Motor neuron (in vitro differentiated cells): ENCODE measurements at places on chromosomes 3 and 15. TPM values are rescaled to one million over a fixed set of nuclear protein-coding genes. Genes with fewer than 3 reads are reported as not detected.

DNA sequence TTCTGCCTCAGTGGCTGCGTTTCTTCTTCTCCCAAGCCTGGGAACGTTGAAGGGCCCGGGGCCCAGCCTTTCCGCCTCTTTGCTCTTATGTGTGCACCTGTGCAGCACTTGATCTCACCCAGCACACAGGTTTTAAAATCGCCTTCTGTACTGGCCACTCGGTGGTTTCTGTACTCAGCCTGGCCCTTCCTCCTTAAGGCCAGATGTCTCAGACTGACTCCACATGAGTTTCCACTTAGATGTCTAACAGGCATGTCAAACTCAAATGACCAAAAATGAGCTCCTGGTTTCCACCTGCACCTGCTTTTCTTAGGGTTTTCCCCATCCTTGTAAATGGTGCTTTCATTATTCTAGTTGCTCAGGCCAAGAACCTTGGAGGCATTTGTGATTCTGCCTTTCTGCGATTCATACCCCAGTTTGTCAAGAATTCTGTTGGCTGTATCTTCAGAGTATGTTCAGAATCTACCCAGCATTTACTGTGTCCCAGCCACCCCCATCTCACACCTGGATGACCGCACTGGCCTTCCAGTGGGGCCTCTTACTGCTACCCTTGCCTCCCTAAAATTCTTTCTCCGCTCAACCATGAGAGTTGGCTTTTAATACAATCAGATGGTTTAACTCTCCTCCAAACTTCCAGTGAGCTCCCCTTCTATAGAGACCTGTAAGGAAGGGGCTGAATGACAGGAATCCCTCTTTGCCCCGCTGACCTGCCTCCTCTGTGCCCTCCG lies 2.2 kb upstream of the TRAK1 start:
- ATAC-seq = no peak

The ITIH3 gene
- 0.54 and 1.2 TPM in 2 replicates for total RNA-seq

- ATAC-seq = no peak
Measured at GRCh38 chr3:100912976-100913545, 80.2 kb downstream of the ABI3BP start.

- ATAC-seq = no peak
Measured at GRCh38 chr3:25690768-25691533, 26.2 kb upstream of the TOP2B start.

DNA sequence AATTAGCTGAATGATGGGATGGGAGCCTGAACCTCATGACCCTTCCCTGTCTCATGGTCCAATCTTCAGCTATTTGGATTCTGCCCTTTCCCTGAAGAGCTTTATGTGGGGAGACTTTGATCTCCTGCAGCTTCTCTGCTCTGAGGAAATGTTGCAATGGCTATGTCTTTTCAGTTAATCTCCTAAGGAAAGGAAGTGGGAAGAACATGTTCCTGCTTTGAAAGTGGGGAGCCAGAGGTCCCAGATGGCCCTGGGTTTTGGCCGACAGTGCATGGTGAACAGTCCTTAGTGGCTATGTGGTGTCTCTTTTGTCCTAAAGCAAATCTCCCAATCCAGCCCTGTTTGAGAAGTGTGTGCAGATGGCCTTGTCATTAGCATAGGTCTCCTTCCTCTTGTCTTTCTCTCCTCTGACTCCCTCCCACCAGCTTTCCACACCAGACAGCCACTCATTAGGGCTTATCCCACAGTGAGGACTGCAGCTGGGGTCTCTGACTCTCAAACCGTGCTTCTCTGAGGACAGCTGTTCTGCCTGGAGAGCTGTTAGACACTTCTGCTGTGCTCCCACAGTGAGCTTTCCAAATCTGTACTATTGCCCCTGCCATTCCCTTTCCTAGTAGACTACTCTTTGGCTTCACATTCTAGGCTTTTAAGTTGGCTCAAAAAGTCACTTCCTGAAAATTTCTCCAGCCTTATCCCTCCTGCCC lies 365.8 kb upstream of the UMPS start:
- ATAC-seq = no peak

DNA sequence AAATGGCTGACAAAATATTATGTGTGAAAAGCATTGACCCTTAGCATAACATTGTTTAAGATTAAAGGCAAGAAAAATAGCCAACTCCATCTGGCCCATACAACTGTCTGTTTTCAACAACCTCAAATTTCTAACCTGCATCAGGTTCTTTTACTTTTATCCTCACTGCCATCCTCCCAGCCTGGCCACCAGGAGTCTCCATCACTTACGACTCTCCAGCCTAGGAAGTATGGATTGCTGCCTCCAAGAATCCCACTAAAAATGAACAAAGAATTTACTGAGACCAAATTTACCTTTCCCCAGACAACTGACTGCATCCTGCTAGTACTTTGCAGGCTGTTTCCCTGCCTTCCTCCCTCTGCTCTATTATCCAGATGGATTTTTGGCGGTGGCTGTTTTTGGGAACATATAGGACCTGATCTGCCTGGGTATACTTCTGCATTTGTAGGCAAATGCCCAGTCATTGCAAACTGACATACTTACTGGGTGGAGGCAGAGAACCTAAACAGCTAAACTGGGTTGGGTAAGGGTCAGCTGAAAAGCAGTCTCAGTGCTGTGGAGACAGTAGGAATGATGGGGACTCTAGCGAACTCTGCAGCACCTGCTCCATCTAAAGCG lies 144.2 kb downstream of the GHSR start:
- no peak for ATAC-seq

The KNL1 gene
- 1.1 and 1.4 TPM in 2 replicates for total RNA-seq

DNA sequence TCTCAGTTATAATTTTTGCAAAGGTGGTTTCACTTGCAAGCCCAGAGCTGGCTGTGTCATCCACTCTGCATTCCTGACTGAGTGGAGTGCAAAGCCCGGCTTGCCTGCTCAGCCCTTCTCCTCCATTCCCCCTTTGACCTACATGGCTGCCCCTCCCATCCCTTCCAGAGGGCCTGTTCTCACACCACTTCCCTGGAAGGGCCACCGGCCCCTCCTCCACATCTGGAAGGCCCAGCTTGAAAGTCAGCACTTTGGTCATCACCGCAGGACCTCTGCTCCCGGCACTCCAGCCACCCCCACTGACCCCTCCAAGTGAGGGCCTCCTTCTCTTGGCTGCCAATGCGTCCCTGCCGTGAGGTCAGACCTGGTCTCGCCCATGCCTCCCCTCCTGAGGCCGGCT lies 74.1 kb upstream of the RNF7 start:
- ATAC-seq = peak; percentile 64
